ENCODE measurements at places on chromosomes 12 and 14.

GRCh38 chr12:123949770-123950165, 22.9 kb downstream of the CCDC92 start:
- no peak for DNase-seq

DNA sequence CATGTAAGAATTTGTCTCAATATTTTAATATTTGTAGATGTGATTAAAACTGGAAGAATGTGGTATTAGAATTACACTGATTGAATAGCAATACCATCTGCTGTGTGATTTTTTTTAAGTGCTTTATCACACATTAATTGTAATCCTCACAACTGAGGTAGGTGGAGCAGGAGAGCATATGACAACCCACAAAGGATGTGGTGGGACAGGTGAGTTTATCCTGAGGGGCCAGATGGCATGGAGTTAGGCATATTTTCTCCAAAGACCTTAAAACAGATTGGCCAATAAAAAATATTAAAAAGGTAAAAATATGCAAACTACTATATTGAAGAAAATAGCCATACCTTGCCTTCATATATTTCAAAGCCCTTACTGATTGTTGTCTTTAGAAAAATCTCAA, 7.8 kb downstream of the LRRC10 start:
- no peak for DNase-seq

DNA sequence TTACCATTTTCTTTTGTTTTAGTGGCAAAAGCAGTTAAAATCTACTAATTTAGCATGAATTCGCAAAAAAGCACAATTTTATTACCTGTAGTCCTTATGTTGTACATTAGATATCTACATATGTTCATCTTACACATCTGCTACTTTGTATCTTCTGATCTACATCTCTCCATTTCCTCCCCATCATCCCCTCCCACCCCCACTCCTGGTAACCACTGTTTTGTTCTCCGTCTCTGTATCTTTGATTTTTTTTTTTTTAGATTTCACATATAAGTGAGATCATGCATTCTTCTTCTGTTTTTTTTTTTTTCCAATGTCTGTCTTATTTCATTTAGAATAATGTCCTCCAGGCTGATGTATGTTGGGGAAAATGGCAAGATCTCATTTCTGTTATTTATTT, 922.7 kb downstream of the VRK1 start:
- DNase-seq = no peak

GRCh38 chr14:38546932-38547551, 291.1 kb upstream of the CLEC14A start:
- no peak for DNase-seq

GRCh38 chr14:96748362-96748761, 48.8 kb upstream of the VRK1 start:
- DNase-seq = no peak

DNA sequence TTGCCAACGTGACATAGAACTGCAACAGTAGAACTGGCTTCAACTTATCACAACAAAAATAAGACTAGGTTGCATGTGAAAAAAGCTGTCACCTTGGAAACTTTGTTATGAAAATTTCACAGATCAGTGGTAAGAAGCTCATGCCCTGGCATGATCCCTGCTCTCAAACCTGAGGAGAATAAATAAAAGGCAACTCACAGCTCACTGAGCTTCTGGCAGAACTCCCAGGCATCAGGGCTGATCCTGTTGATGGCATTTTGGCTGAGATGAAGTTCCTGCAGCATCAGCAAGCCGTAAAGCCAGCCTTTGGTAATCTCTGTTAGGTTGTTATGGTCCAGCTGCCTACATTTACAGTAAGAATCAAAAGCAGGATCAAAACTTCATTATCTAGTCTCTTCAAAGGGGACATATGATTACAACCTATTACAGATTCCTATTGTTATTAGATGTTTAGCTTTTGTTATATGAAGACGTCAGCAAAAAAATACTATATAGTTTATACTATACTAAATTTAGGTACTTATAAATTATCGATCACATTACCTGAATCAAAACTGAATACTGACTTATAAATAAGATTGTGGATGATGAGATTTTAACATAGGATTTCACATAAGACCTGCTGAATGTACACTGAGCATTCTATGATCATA, 32.0 kb downstream of the LRIG3 start:
- DNase-seq = peak; percentile 49

GRCh38 chr12:58443981-58444371, 476.3 kb downstream of the LRIG3 start:
- DNase-seq = no peak

GRCh38 chr14:67575684-67576083, 24.4 kb downstream of the PIGH start:
- no peak for DNase-seq

DNA sequence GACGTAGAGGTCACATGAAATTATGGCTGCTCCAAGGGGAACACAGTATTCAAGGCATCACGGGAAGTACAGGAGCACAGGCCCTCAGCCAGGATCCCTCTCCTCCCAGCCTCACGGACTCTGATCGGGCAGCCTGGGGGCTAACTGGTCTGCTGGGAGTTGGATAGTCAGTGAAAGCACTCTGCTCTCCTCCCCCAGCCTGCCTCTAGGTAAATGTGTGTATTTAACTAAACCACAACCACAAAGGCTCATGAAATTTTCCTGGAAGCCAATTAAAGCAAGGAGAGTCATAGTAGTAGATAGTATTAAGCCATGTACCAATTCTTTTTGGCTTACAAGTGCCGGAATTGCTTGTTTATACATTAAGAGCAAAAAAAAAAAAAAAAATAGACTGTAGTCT, 254.3 kb downstream of the MSRB3 start:
- DNase-seq = peak; percentile 86

DNA sequence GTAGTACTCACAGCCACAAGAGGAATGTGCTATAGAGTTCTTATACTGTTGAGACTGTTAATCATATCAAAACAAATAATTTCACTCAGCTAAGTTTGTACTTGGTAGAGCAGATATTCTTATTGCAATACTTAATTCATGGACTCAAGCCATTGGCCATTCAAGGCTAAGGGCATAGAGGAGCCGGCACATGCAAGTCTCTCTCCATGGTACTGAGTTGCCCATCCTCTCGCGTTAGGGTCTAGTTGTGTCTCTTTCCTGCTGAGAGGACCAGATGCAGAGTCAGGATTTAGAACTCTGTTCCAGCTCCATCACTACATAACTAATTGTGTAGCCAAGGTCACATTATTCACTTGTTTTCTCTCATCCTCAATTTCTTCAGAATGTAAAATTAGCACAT, 14.4 kb upstream of the TUNAR start:
- no peak for DNase-seq

- DNase-seq = no peak
These were observed 52.4 kb downstream of the ARL6IP4 start for GRCh38 chr12:123032736-123033391.

DNA sequence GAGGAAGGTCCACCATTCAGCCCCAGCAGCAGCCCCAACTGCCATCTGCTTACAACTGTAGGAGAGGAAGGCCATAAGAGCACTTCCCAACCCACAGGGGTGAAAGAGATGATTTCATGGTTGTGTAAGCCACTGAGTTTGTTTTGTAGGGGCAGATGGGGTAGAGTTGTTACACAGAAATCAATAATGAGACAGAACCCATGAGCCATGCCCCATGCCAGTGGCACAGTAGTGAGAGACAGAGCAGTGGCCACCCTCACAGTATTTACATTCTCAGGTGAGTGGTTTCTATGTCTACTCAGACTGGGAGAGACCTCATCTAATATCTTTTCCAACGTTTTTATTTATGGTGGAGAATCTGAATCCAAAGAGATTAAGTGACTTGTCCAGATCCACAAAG, 68.6 kb downstream of the NUAK1 start:
- DNase-seq = no peak

GRCh38 chr12:6266541-6266966, 43.9 kb upstream of the PLEKHG6 start:
- DNase-seq = no peak

GRCh38 chr12:110287986-110288385, 6.9 kb downstream of the ATP2A2 start:
- DNase-seq = no peak

GRCh38 chr12:84702001-84702400, 210.6 kb downstream of the SLC6A15 start:
- no peak for DNase-seq

DNA sequence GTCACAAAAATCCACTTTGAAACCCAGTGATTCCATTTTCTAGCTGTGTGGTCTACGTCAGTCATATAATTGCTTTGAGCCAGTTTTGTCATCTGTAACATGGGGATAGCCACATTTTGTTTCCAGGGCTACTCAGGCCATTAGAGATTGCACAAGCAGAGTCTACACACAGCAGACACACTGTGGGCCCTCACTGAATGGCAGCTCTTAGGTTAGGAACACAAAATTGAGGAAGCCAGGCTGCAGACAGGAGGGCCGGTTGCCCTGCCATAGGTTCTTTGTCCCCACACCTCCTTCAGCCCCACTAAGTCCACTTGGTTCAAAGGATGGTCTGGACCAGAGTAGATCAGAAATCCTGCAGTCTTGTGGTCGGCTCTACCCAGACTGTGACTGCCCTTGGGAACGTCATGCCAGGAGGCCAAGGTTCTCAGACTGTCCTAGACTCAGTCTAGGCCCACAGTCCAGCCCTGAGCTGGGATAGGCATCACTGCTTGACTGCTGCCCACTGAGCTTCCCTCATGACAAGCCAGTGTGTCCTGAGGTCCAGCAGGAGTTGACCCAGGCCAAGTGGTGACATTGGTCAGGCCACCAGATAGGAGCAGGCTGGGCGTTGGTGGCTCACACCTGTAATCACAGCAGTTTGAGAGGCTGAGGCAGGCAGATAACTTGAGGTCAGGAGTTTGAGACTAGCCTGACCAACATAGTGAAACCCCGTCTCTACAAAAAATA, 3.8 kb upstream of the MYH7 start:
- no peak for DNase-seq

DNA sequence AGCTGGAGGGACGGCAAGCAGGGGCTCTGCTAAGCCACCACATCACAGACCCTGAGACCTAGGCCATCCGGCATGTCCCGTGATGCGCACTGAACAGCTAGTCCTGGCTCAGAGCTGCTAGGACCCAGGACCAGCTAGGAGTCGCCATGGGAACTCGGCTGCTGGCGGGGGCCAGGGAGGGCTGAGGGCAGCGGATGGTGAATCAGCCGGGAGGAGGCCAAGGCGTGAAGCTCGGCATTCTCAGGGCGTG, 5.1 kb downstream of the AHNAK2 start:
- DNase-seq = peak; percentile 67

- no peak for DNase-seq
These were observed 128.3 kb upstream of the EVL start for GRCh38 chr14:99936738-99937474.

DNA sequence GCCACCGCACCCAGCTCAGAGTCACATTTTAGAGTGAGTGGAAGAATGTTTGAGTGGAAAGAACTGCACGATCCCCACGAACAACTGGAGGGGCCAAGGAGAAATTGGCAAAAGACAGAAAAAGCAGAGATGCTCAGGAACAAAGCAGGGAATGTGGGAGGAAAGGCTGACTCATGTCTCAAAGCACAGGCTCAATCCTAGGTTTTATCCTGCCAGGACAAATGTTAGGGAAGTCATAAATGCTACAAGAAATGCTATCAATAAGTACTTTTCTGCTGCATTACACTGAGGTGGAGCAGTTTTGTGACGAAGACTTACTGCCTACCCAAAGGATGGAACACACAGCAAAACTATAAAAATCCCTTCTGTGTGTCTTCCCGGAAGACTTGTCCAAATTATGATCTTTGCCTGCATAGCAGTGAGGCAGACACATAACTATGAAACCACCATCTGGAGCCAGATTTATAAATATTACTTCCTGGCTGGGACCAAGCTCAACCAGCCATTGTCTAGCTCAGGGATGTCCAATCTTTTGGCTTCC, 26.7 kb downstream of the NIN start:
- peak; percentile 49 for DNase-seq

- no peak for DNase-seq
These were observed 668 bp downstream of the TMEM260 start for GRCh38 chr14:56580221-56580711.

DNA sequence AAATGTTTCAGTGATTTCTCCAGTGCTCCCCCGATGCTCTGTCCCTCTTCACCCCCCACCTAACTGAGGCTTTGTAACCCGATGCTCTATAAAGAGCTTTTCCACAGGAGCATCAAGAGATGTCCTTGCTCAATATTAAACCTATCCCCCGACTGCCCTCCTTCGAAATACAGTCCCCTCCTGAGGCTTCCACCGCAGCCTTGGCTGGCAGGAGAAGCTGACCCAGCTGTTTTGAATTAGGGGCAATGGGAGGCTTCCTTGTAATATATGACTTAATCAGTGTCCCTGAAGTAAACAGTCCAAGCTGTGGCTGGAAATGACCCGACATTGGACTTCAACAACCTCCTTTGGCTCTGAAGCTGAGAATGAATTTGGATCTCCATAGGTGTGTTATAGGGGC, 62.4 kb downstream of the TMEM30B start:
- no peak for DNase-seq

DNA sequence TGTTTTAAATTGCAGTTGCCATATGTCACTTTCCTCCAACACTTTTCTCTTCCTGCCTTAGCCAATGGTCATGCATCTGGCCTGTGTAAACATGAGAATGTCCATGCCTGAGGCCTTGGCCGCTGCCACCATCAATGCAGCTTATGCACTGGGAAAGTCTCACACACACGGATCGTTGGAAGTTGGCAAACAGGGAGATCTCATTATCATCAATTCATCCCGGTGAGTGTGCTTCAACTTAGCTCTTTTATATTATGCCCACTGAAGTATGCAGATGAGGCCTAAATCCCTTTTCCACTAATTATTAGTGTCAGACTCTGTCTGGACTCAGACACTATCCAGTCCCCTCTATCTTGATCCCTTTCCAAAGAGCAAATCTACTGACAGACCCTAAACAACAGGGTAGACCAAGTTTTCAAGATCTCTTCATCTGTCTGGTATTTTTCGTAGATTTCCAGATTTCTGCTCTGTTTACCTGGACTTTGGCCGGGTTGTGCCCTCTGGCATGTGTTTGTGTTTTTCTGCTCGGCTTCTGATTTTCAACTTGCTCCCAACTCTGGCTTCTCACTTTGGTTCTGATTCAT, 23.2 kb downstream of the AMDHD1 start:
- no peak for DNase-seq

- no peak for DNase-seq
These were observed 32.6 kb downstream of the WASHC3 start for GRCh38 chr12:102029141-102029540.

DNA sequence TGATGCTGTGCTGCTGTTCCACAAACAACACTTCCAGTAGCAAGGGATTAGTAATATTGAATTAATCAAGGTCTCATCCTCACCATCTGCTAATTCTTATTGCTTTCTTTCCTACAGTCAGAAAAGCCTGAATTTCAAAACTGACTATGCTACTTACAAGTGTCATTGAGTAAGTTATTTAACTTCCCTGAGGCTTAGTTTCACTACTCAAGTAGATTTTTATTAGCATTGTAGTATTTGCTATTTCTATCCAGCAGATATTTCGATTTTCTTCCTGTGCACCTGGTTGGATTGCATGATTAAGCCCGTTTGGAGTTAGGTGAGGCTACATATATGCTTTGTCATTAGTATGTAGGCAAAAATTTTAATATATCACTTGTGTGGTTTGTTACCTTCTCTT, 591.5 kb downstream of the TRHDE start:
- no peak for DNase-seq

GRCh38 chr14:50095895-50096294, 20.5 kb downstream of the VCPKMT start:
- DNase-seq = no peak

- DNase-seq = peak; percentile 68
These were observed 28.5 kb downstream of the KLC1 start for GRCh38 chr14:103657471-103657870.
